Renal pelvis (tissue), 12 donors: ENCODE measurements at places on chromosomes 11 and 22.

- DNase-seq: no peak
Measured at GRCh38 chr22:16915701-16916100, 90.5 kb upstream of the XKR3 start.

GRCh38 chr11:67617243-67617953, 10.7 kb downstream of the NDUFV1 start:
- no peak for DNase-seq

- DNase-seq: no peak
Measured at GRCh38 chr11:1337647-1338007, 28.2 kb upstream of the TOLLIP start.

GRCh38 chr11:116109228-116109627, 605.0 kb upstream of the CADM1 start:
- no peak for DNase-seq

DNA sequence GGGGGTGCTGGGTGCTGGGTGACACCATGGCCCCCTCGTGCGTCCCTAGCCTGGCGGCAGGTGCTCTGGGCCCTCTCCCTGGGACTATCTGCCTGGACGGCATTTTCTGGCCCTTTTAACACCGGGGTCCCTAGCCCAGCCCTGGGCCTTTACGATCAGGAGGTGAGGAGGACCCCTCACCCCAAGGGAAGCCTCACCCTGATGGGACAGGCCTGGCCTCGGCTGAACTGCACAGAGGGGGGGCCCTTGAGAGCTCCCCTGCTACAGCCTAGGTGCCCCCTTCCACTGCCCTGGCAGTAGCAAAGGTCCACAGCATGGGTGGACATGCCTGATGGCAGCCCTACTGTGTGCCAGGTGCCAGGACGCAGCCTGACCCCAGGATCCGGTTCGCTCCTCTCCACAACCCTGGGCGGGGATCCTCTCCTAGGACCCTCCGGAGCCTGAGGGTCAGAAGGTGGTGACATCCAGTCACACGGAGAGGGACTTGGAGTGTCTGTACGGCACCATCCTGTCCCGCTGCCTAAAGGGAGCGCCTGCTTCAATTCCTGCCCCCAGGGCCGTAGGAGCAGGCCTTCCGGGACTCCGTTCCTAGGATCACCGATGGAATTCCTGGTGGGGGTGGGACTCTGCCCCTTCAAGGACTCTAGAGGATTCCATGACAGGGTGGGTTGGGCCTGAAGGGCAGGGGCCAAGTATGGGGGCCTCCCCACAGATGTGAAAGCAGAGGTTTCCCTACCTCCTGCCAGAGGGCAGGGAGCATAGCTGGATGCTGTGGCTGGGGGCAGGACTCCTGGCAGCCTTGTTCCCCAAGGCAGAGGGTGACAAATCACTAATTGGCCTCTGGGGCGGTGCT, 33.0 kb upstream of the TH start:
- no peak for DNase-seq

DNA sequence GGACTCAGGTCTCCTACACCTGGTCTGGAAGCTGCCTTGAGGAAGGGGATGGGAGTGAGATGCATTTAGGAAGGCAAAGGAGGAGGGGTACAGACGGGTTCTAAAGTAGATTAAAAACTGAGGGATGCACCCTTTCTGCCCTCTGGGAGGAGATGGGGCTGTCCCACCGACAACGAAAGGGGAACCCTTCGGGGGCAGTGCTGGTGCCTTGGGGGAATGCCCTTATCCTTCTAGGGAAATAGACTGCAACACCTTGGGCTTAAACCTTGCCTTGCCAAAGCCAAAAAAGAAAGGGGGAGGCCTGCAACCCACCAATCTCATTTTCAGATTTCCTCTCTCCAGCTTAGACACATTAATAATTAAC, 89.8 kb downstream of the PLEKHA7 start:
- no peak for DNase-seq

DNA sequence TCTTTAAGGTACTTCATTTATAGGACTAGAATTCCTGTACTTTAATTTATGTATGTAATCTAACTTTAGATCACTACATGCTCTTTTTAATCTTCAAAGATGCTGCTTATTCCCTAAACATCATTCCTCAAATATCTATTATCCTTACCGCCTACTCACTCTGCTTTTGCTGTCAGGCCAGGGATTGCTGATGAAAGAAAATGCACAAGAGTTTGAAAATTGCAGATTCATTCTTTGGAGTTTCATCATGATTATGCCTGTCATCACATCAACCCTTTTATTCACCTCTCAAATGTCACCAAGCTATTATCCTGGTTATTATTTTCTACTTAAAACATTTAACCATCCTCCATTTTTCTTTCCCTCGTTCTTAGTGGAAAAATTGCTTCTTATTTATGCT, 802.7 kb downstream of the METTL15 start:
- DNase-seq: no peak

- no peak for DNase-seq
Measured at GRCh38 chr22:22717664-22718063, 73.2 kb downstream of the GGTLC2 start.

DNA sequence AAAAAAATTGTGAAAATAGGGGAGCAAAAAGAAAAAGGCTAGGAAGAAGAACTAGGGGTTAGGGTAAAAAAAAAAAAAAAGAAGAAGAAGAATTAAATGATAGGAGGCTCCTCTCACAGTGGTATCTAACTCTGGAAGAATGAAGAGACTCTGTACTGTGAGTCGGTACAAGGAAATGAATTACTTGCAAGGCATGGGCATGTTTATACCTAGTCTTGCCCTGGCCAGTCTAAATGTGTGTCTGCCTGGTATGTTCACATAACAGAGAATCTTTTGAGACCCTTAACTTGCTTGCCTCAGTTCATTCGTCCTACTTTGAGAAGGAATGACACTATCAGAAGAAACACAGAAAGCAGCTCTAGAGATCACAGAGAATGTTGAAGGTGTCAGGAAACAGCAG, 159.6 kb downstream of the SWAP70 start:
- DNase-seq: no peak

DNA sequence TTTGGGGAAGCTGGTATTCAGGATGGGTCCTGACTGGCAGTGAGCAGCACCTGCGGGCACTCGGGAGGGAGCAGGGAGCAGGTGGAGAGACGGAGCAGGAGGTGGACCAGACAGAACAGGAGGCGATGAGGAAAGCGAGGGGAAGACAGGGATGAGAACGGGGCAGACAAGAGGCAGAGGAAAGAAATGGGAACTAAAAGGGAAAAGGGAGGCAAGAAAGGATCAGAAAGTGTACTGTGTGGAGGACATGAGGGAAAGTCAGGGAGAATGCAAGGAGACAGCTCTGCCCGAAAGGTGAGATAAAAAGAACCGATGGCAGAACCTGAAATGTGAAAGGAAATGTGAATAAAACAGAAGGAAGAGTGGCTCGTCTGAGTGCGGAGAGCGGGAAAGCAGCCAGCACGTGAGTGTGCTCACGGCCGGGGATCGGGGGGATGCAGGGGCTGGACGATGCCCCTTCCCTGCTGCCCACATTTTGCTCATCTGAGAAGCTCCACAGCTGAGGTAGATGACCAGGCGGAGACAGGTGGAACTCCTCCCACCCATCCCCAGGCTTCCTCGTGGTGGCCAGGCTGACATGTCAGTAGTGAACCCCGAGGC, 494.4 kb upstream of the B3GAT1 start:
- DNase-seq: no peak

DNA sequence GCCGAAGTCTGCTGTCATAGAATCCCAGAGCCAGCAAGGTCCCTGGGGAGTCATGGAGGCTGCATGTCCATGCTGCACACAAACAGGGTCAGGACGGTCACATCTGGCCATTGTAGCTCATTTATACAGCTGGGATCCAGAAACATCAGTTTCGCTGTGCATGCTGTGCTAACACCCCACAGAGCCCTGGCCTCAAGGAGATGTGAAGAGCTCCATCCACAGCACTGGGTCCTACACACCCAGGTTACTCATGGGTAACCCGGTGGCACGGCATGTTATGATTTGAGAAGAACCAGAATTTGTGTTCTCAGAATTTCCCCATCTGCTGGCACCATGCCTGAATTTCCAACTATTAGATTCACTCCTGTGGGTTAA, 146.3 kb upstream of the ARHGAP20 start:
- DNase-seq: no peak

DNA sequence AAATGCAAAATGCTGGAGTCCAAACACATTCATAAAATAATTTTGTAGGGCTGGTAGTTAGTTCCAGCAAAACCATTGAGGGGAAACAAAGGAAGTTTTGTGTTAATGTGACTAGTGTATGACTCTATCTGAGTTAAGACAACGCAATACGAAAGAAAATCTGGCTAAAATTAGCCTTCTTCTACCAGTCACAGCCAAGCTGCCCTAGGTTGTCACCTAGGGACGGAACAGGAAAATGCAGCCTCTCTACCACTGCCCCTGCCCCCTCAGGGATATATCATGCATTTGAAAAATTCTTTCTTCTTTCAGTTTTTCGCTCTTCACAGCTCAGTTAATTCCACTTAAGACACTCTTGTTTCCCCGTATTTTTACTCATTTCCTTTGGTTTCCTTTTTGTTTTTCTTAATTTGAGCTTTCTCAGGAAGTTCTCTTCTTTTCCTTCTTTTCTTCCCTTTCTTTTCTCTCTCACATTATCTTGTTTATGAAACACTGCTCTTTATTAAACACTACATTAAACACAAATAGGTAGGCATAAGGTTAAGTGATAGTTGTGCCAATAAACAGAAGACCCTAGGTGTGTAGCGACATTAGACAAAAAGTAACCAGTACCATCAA, 30.6 kb downstream of the KIRREL3 start:
- no peak for DNase-seq

GRCh38 chr22:36134182-36134581, 26.4 kb downstream of the APOL3 start:
- no peak for DNase-seq

DNA sequence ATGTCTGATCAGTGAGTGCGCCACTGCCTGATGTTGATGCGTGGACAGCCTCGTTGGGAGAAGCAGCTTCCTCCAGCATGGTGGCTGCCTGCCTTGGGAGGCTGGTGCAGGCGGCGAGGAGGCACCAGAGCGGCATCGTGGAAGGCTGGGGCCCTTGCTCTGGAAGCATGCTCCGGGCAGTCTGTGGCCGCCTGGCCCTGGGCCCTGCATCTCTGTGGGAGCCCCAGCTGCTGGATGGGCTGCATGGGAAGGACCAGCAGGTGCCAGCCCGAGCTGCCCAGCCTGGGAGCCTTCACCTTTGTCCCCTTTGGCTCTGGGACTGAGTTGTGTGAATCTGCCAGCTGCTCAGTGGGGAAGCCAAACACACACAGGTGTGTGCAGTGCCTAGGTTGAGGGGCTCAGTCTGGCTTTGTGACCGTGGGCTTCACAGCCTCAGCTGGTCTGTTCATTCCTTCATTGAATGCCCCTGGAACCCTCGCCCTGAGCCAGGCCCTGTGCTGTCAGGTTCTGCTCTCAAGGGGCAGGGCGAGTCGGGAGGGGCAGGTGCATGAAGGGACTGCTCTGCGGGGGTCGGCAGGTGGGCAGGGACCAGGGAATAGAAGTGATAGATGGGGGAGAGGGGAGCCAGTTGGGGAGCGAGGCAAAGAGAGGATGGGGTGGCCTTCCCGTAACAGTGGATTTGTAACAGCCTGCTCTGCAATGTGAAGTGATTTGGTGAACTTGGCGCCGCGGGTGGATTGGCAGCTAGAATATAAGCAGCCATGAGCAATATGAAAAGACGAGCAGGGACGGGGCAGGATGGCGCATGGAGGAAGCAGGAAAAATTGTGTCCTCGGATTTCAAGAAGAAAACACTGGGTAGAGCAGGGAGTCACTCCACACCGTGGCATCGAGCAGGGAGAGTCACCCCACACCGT, 354.2 kb downstream of the TBC1D22A start:
- DNase-seq: no peak

GRCh38 chr11:131465746-131466145, 95.3 kb downstream of the NTM start:
- no peak for DNase-seq

DNA sequence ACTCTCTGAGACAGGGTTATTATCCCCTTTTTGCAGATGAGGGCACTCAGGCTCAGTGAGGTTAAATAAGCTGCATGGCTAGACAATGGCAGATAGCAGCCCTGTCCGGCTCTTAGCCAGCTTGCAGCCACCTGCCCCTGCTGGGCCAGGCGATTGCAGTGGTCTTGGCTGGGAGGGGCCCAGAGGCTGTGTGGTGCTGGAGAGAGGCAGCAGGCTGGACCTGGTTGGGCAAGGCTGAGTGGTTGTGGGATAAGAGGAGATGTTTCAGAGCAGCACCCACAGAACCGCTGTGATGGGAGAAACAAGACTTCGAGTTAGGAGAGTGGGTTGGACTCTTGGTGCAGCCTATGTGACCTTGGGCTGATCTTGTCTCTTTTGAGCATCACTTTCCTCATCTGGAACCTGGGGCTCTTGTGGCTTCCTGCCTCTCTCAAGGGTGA, 25.5 kb downstream of the PTPRJ start:
- DNase-seq: no peak

GRCh38 chr22:45210991-45211390, 29.7 kb downstream of the KIAA0930 start:
- DNase-seq: no peak

DNA sequence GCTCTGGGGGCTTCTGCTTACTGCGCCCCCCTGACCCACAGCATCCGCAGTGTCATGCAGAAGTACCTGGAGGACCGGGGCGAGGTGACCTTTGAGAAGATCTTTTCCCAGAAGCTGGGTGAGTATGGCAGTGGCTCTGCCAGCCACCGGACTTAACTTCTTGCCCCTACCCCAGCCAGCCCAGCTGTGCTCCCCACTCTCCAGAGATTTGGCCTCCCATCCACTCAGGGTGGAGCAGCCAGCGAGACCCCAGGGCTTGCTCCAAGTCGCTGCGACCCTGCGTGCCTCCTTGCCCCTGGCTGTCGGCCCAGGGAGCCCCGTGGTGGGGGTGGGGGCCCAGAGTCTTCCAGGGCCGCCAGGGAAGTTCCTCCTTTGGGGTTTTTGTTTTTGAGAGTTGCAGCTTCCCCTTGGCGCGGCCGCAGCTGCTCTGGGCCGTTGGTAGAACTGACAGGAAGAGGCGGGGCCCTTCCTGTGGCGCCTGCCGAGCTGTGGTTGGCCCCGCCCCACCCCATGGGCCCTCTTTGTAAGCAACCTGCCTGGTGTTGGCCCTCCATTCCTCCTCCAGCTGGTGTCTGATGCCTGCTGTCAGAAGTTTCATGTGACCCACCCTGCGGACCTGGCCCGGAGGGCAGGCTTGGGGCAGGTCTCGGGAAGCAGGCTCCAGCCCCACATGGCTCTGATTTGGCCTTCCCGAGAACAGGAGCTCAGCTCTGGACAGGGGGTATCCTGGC, 11.1 kb downstream of the GRK2 start:
- DNase-seq: no peak

DNA sequence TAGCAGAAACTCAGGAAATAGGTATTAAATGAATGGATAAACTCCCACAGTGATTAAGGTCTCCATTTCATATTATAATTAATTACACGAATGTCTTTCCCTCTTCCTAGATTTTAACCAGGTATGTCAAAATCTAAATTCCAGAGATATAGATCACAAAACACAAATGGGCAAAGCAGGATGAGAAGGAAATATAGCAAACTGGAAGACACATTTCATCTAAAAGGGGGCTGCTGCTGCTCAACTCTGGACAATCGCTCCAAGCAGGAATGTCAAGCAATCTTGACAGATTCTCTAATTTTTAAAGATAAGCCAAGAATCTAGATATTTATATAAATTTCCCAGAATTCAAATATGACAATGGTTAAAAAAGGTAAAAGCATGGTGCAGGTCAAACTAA, 554.2 kb upstream of the CCDC90B start:
- DNase-seq: no peak

GRCh38 chr11:114846416-114846791, 168.1 kb downstream of the NXPE2 start:
- no peak for DNase-seq

GRCh38 chr11:78339945-78340344, 77.7 kb downstream of the GAB2 start:
- no peak for DNase-seq
